ENCODE measurements at places on chromosomes 11 and 22.
A peak's percentile ranks its signal among the peaks of the same experiment; 100 is the strongest.

- no peak for DNase-seq
Measured at GRCh38 chr11:72300268-72300667, 56.3 kb upstream of the PHOX2A start.

DNA sequence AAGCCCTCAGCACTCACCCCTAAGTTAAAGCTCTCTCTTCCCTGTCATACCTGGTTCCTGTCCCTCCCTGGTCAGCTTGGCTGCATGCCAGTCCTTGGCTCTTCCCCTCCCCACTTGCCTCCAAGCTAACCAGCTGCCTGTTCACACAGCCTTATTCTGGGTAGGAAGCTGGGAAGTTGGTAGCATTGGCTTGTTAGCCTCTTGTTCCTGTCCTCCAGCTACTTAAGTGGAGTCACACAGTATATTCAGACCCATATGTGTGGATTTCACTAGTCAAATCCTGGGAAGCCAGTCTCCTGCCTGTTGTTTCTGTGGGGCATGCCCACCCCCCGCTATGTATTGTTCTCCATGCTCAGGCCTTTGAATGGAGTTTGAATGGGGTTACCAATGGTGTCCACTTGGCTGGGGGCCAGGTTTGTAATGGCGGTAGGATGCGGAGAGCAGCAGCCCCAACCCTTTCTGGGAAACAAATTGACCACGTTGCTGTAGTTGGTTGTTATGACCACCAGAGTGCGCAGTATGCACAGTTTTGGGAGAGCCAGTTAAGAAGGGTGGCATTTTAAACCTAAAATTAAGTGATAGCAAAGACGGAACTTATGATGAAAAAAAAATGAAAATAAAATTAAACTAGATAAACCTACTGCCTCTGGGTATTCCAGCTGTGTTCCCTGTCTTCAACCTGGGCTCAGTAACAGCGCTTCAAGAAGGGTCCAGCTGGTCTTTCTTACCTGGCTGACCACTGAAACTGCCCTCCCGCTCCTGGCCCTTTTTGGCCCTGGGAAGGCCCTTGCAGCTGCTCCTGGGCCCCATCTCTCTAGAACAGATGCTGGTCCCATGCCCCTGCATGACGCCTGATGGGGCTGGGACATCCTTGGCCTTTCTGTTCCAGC is 10.7 kb upstream of the RPS3 start:
- peak; percentile 76 for DNase-seq

- no peak for DNase-seq
Measured at GRCh38 chr11:93432247-93432646, 101.7 kb downstream of the DEUP1 start.

GRCh38 chr22:47663615-47664605 is 901.5 kb downstream of the TBC1D22A start:
- DNase-seq = no peak

DNA sequence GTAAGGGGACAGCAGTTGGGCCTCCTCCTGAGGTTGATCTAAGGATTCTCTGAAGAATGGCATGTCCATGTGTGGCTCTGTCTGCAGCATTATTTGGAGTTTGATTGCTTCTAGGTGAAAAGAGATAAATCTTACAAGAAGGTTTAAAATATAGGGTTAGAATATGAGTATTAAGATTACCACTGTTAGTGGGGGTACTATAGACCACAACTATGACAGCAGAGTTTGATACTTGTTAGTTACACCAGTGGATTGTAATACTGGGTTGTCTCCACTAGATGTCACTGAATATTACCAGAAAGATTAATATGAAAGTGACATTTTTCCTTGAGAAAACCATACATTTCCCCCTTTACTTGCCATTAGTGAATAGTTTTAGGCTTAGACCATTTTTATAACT is 47.9 kb downstream of the ZNF280B start:
- DNase-seq = no peak

DNA sequence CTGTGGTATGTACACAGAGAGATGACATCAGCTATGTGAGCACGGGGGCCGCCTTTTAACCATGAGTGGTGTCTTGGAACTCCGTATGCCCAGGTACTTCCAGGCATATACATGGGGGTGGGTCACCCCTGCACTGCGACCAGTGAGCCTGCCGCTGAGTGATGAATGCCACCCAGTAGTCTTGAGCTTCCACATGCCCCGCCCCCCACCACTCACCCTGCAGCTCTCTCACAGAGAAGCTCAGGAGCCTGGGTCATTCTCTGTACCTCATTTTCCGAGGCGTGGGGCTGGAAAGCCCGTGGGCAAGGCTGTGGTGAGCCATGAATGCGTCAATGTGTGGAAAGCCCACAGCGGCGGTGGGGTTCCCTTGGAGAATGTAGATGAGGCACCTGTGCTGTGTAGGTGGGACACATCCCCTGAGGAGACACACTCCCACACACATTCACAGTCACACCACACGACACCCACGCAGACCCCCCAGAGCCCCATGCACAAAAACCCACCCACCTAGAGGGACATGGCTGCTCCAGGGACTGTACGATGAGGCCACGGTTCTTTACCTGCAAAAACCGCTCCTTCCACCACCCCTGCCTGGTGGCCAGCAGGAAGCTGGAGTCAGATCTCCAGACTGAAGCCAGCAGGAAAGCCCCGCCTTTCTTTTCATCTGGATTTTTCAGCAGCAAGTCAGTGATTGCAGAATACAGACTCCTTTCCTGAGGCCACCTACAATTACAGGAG is 67.6 kb downstream of the PIWIL3 start:
- no peak for DNase-seq

- DNase-seq = no peak
Measured at GRCh38 chr11:17544181-17544622, at the start of gene USH1C. USH1C (minus strand) TSS chr11:17544416; CDS start chr11:17544307, 109 bp downstream.

All from upper lobe of right lung (tissue), 1 donor.